EH (cell line): ENCODE measurements at places on chromosomes 5 and 9.
A peak's percentile ranks its signal among the peaks of the same experiment; 100 is the strongest.

DNA sequence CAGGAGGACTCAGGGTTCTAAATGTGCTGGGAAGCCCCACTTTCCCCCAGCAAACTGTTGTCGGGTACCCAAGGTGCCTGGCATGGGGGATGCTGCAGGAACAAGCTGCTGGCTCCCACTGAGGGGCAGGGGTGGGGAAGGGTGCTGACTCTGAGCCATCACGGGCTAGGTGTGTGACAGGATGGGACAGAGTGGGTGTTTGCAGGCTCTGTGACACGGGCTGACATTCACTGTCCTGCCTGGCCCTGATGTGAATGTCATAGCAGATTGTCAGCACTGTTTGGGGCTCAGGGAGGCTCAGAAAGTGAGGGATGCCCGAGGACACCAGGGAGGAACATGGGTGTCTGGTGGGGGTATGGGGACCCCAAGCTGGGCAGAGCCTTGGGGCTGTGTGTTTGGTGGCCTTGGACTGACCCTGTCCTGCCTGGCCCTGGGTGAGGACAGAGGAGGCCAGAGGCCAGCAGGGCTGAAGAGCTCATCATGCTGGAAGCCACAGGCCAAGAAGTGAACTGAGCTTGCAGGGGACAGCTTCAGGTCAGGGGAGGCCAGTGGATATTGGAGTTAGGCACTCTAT, 20.6 kb downstream of the WNK2 start:
- DNase-seq, result no peak

DNA sequence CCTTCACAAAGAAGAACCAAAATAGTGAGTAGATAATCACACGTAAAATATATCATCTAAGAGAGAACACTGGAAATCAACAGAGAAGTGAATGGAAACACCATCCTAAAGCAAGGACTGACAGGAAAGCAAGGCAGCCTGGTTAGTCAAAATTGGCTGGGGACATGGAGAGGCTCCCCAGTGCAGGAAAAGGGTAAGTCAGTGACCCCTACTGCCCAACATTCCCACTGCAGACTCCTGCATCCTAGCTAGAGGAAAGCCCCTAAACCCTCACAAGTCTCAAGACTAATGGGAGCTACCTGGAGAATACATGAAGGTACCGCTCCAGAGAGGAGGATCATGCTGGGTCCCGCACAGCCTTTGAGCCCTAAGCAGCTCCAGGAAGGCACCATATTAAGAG, 60.1 kb downstream of the ZDHHC21 start:
- DNase-seq, result no peak

- DNase-seq, result no peak
Measured at GRCh38 chr5:112355058-112355685, 63.9 kb downstream of the EPB41L4A start.

GRCh38 chr9:130664251-130665028, at the start of gene PRDM12:
Gene PRDM12 (plus strand): TSS chr9:130664594. CDS start chr9:130664654, 60 bp downstream.
- DNase-seq, result no peak

DNA sequence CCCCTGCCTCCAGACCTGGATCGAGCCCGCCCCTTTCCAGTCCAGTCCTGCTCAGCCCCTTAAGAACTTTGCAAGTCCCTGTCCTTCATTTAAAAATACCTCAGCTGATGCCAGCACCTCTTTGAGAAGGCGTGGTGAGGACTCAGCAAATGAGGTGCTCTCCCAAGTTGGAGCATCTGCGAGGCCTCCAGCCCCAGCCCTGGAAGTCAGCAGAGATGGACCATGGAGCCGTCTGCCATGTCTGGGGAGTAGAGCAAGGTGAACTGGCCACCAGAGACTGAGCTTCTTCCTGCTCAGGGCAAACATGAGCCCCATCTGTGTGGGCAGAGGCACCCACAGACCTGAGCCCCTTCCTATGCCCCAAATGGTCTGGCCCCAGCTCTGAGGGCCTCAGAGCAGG, 71.5 kb downstream of the UBE2QL1 start:
- no peak for DNase-seq

DNA sequence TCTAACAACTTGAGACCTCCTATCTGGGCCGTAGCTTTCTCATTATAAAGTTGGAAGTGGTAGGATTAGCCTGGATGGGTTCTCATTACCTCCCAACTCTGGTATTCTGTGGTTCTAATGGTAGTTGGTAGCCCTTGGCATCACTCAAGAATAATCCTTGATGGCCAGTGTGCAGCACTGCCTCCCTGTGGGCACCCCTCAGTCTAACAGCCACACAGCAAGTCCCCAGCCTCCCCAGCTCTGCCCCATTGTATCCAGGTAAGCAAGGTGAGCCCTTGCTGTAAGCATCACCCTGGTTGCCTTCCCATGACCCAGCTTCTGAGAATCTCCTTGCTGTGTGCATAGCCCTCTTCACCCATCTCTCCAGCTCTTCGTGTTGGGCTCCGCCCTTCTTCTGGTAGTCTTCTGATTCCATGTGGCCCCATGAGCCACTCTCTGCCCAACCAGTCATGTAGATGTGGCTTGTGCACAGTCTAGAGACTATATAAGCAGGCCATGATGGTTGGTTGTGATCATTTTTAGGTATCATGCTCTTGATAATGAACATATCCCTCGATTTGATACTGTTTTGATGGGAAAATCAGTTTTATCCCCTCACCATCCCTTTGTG, 57.6 kb upstream of the GRHPR start:
- DNase-seq, result peak; percentile 4

- no peak for DNase-seq
Measured at GRCh38 chr5:124342584-124342983, 403.9 kb downstream of the ZNF608 start.
